ENCODE measurements at places on chromosomes 2 and 18.

GRCh38 chr2:88310787-88311186 is 140.6 kb downstream of the THNSL2 start:
- DNase-seq = no peak

GRCh38 chr2:213609570-213610170 is 325.4 kb downstream of the SPAG16 start:
- DNase-seq = no peak

GRCh38 chr2:23545396-23545795 is 160.4 kb downstream of the KLHL29 start:
- no peak for DNase-seq

DNA sequence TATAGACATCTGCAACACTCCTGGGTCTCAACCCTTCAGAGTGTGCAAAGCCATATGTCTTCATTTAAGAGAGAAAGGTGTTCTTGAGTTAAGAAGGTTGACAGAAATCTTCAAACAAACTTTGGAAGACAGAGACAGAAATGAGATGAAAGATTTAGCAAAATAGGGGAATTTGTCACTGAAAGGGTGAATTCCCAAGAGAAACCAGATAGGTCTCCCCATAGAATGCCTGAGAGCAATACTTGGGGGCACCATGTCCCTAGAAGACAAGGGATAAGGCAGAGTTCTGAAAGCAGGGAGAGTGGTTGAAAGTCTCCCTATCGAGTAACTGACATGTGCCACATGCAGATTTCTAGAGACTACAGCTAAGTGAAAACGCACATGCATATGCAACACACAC is 50.0 kb downstream of the AP1S3 start:
- DNase-seq = no peak

- DNase-seq = no peak
These were observed 140.9 kb upstream of the B3GNT2 start for GRCh38 chr2:62054916-62055450.

- DNase-seq = no peak
These were observed 23.1 kb downstream of the FAM178B start for GRCh38 chr2:96963316-96963715.

- no peak for DNase-seq
These were observed 275.9 kb upstream of the MAP2 start for GRCh38 chr2:209147981-209148380.

DNA sequence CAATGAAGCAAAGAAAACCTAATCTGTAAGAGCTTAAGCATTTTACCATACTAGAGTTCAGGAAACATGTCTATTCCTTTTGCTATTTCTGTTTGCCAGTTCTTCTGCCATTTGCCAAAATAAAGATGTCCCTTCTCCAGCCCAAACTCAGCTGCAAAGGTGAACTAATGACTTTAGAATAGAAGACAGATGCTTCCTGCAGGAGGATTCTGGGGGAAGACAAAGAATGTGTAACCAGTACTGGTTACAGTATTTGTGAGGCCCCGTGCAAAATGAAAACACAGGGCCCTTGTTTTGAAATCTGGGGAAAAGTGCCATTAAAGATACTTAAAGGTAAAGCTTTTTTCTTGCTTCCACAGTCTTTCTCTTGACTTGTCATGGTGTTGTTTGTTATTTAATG is 34.3 kb upstream of the MTX2 start:
- no peak for DNase-seq

GRCh38 chr2:152613235-152613634 is 104.0 kb downstream of the PRPF40A start:
- DNase-seq = no peak

- DNase-seq = no peak
These were observed 175.8 kb upstream of the PIEZO2 start for GRCh38 chr18:11324956-11325882.

GRCh38 chr2:208541989-208542464 is 135.4 kb downstream of the PTH2R start:
- DNase-seq = no peak

DNA sequence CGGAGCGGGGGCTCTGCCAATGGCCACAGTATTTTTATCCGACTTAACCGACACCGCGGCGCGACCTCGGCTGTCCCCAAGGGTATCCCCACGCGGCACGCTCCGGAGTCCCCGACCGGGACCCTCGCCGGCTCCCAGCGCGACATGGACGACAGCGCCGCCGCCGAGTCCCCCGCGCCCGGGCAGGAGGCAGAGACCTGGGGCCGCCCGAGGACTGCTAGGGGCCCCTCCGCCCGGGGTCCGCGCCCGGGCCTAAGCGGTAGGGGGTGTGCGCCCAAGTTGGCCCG is 468 bp downstream of the UXS1 start:
- DNase-seq = no peak

DNA sequence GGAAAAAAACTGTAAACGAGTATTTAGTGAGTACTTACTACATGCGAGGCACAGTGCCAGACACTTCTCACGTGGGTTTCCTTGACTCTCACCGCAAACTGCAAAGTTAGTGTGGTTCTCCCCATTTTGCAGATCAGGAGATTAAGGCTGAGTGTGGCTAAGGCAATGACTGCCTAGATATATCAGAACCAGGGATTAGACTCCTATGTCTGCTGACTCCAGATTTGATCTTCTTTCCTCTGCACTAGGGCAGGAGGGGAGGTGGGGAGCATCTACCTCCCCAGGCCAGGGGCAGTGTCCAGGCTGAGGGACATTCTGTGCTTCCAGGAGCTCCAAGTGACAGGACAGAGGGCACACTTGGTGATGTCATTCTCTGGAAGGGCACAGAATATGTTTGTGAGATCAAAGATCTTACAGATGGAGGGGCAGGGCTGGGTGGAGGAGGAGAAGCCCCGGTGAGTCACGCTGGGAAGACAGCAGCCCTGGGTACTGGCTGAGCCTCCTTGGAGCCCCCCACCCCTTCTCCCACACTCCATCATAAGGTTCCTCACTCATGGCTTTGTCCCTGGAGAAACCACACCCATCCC is 92.4 kb downstream of the RHOB start:
- no peak for DNase-seq

DNA sequence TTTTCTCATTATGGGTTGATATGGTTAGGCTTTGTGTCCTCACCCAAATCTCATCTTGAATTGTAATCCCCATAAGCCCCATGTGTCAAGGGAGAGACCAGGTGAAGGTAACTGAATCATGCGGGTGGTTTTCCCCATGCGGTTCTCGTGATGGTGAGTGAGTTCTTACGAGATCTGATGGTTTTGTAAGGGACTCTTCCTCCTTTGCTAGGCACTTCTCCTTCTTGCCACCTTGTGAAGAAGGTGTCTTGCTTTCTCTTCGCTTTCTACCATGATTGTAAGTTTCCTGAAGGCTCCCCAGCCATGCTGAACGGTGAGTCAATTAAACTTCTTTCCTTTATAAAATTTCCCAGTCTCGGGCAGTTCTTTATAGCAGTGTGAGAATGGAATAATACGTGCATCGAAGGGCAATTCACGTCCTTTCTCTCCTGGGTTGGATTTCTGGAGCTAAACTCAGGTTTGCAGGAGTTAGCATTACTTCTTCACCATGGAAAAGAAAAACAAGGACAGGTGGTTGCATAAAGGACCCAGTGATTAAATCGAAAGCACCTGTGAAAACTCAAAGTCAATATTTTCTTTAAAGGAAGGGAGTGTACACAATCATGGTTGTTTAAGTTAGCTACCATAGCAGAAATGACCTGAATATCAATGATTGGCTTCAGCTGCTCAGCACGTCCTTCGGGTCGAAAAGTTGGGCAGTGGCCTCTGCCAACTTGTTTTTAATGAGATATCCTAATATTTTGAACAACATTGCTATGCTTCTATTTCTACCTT is 54.1 kb downstream of the CDC42EP3 start:
- peak; percentile 58 for DNase-seq

DNA sequence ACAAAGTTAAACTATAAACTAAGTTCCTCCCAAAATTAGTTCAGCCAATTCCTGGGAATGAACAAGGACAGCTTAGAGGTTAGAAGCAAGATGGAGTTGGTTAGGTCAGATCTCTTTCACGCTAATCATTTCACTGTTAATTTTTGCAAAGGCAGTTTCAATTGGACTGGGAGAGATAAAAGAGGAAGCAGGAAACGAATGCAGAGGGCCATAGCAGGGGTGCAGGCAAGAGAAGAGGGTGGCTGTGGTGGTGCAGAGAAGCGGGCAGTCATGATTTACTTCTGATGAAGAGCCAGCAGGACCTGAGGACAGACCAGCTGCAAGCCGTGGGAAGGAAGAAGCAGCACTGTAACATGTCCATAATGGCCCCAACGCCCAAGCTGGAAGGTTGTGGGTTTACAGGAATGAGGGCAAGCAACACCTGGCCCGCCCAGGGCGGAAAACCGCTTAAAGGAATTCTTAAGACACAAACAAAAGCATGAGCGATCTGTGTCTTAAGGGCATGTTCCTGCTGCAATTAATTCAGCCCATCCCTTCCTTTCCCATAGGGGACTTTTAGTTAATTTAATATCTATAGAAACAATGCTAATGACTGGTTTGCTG is 4.1 kb upstream of the RMP24 start:
- DNase-seq = no peak

DNA sequence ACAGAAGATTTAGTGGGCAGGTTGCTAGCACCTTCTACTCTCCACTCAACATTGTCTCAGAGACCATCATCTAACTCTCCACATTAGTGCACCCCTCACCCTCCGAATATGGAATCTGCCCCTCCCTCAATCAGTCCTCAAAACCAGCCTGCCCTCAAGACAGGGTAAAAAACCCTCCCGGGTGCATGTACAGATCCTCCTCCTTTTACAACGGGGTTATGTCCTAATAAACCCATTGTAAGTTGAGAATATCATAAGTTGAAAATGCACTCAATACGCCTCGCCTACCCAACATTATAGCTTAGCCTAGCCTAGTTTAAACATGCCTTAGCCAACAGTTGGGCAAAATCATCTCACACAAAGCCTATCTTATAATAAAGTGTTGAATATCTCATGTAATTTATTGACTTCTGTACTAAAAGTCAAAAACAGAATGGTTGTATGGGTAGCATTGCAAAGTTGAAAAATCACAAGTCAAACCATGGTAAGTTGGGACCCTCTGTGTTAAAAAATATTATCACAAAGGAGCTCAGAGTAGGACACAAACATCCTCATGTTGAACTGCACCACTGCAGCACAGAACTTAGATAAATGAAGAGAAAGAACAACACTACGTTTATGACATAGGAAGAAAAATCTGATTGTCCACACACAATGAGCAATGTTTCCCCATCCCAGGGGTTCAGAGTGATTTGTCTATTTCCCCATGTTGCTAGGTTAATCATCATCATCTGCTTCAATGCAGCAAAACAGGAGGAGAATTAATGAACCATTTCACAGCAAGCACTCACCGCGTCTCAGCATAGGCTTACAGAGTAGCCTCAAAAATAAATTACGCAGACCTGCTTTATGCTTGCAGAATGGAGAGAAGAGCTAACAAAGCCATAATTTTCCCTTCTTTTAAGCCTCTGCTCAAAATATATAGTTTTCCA is 184.1 kb upstream of the ARL4C start:
- no peak for DNase-seq

- no peak for DNase-seq
These were observed 384.3 kb downstream of the PIK3C3 start for GRCh38 chr18:42339372-42339771.

- no peak for DNase-seq
These were observed 161.6 kb downstream of the RDH14 start for GRCh38 chr2:18398833-18399232.

DNA sequence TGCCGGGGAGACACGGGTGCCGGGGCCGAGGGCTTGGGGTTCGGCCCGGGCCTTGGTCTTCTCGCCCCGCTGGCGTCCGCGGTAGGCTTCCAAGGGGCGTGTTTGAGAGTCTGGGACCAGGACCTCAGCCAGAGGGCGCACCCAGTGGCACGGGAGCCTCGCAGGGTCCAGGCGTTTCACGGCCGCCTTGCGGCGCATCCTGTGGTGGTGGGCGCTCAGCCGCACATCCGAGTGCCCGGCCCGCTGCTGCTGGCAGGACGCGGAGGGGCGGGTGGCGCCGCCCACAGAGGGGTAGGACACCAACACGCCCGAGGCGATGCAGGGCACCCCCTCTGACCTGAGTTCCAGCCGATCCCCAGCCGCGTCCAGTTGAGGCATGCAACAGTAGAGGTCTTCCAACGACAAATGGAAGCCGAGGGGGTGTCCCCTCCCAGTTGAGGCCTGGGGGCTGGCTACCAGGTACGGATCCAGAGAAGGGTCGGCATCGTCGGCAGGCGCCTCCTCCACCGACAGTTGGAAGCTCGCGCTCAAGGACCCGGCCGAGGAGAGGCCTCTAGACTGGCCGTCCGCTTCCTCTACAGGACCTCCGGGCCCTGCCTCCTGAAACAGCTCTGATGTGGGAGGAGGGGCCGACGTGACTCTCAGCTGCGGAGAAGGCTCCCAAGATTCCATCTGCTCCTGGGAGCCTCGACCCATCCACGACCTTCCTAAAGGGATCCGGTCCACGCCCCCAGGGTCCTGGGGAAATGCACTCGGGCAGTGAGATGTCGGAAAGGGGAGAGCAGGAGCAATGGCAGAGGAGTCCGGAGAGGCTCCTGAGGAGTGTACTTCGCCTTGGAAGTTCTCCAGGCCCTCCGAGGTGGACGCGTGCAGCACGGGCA is 6.3 kb downstream of the C2orf81 start:
- DNase-seq = peak; percentile 35

- no peak for DNase-seq
These were observed 71.6 kb downstream of the ACKR3 start for GRCh38 chr2:236641051-236641726.

- no peak for DNase-seq
These were observed 93.3 kb downstream of the RNF144A start for GRCh38 chr2:7010391-7011054.

DNA sequence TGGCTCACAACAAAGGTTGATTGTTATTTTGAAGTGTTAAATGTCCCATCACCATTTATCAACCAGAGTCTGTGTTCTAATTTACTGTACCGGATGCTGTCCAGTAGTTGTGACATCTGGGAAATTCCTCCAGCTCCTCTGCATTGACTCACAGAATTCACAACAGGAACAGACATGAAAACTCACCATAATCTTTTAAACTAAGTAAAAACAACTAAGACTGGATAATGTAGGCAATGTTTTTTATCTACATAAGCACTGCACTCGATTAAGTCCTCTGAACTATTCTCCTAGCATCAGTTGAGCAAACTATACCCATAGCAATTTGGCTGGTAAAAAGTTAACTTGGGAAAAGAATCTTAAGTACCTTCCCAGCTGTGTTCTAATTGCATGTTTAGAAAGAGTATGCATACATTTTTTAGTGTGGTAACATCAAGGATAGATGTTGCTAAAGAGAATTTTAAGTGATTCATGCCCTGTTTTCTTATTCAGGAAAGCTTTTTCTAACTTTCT is 42.9 kb upstream of the MYO1B start:
- DNase-seq = no peak

- no peak for DNase-seq
These were observed 98.3 kb downstream of the MAPRE2 start for GRCh38 chr18:35139517-35139916.

- DNase-seq = no peak
These were observed 93.8 kb downstream of the FIGN start for GRCh38 chr2:163641986-163642385.

GRCh38 chr18:26089293-26090129 is 902 bp downstream of the SS18 start:
- no peak for DNase-seq

- DNase-seq = no peak
These were observed 49.2 kb downstream of the CRIM1 start for GRCh38 chr2:36404754-36405153.

- DNase-seq = no peak
These were observed 49.6 kb downstream of the GALNT14 start for GRCh38 chr2:31088504-31089195.

All from CD4-positive, alpha-beta T cell treated with Interleukin-4 for 1 hour (primary cell).